ENCODE measurements at places on chromosomes 16 and 17.

DNA sequence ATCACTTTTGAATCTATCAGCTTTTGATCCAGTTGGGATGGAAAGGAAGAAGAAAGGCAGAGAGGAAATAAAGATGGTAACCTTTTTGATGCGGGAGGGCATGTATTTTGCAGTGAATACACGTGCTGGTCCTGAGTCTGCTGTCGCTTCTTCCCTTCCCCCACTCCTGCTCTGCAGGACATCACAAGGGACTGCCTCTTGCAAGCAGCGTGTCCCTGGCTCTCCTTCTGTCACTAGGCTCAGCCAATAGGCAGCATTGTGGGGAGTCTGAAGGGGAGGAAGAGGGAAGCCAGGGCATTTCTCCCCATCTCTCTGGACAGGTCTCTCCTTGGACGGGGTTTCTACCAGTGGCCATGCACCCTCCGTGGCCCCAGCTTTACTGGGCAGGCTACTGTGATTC, 15.7 kb upstream of the WFDC1 start:
- no peak overlapping the region for H3K27ac ChIP-seq
- no peak for DNase-seq
- H3K36me3 ChIP-seq: no peaks in the 10 kb centered on the region
- H3K27me3 ChIP-seq: no peaks in the 10 kb centered on the region
- H3K4me3 ChIP-seq: no peak overlapping the region

GRCh38 chr17:39752241-39752881, 14.6 kb downstream of the GRB7 start:
- H3K4me1 ChIP-seq: peaks cover 41% of the 10 kb centered on the region
- no peak overlapping the region for H3K4me3 ChIP-seq
- no peaks in the 10 kb centered on the region for H3K36me3 ChIP-seq
- H3K27ac ChIP-seq: no peak overlapping the region
- no peak for DNase-seq

GRCh38 chr16:5758281-5758680, 660.7 kb upstream of the EEF2KMT start:
- no peaks in the 10 kb centered on the region for H3K36me3 ChIP-seq
- H3K4me1 ChIP-seq: no peaks in the 10 kb centered on the region
- H3K4me3 ChIP-seq: no peak overlapping the region
- H3K27me3 ChIP-seq: no peaks in the 10 kb centered on the region
- no peak overlapping the region for H3K27ac ChIP-seq

DNA sequence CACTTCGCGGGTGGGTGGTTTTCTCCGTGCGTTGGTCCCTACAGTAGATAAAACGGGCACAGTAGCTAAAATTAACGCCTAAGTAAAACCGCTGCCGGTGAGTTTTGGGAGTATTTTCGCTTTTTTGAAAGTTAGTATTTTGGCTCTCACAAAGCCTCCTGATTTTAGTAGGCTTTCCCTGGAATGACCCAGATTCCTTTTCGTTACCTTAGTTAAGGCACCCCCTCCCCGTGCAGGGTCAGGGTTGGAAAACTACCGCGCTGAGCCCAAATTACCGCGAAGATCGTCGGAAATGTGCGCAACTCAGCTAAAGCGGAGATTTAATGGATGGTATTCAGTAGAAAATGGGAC, 28.3 kb upstream of the ST6GALNAC1 start:
- H3K36me3 ChIP-seq: no peaks in the 10 kb centered on the region
- no peak for DNase-seq
- peaks cover 22% of the 10 kb centered on the region for H3K4me1 ChIP-seq

DNA sequence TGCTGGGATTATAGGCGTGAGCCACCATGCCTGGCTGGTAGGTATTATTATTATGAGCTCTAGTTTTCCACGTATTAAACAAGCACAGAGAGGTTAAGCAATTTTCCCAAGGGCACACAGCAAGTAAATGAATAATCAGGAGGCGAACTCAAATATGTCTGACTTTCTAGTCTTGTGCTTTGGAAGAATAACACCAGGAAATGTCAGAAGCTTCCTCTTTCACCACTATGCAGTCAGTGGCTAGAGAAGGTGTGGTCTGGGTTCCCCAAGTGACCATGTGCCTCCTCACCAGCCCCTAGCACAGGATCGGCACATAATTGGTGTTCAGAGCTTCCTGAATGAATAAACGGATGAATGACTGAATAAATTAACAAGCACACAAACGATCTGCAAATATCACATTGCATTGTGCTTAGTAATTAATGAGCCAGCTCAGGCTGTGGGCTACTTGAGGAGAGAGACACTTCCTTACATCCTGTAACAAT, 21.6 kb upstream of the SCNN1B start:
- no peak for DNase-seq
- H3K27me3 ChIP-seq: no peaks in the 10 kb centered on the region
- H3K36me3 ChIP-seq: no peaks in the 10 kb centered on the region
- no peak overlapping the region for H3K4me3 ChIP-seq
- H3K4me1 ChIP-seq: no peaks in the 10 kb centered on the region

DNA sequence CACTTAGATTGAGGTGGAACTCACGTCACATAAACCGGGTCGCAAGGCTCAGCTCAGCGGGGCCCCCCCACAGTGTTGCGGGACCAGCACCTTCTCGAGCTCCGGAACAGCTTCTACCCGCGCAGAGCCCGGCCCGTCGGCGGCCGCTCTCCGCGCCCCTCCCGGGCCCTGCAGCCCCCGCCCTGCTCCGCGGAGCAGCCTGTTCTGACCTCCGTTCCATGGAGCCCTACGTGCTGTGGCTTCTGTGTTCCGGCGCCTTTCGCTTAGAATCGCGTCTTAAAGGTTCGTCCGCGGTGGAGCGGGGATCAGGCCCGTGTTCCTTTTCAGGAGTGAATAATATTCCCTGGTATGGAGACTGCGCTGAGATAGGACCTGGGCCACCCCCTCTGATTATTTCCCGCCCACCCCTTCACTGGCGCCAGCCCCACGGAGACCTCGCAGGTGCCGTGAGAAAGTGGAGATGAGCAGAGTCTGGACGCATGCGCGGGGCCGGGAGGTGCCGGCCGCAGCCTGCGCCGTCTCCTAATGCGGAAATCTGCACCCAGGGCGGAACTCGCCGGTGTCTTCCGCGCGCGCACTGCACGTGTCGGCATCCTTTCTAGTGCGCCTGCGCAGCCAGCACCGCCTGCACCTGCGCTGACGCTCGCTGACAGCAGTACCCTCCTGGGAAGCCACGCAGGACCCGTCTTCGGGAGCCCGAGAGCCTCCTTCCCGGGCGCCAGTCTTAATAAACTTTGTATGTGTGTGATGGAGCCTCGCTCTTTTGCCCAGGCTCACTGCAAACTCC, 30.9 kb downstream of the ZNF778 start:
- H3K27ac ChIP-seq: no peak overlapping the region
- H3K4me1 ChIP-seq: peaks cover 9% of the 10 kb centered on the region
- H3K36me3 ChIP-seq: no peaks in the 10 kb centered on the region
- no peaks in the 10 kb centered on the region for H3K27me3 ChIP-seq
- no peak overlapping the region for H3K4me3 ChIP-seq

DNA sequence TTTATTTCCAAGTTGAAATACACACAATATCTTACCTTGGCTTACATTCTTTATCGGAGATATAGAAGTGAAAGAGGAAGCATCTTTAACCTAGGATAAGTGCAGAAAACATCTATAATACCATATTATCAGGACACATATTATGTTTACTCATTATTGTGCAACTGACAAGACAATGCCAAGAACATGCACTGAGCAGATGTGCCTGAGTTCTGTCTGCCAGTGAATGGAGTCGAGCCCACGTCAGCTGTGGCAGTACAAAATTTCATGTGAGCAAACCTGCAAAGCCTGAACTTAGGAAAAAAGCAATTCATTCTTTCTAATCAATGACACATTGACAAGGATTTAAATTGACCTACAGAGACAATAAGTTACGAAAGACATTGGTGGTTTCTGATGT, 154.4 kb downstream of the AXIN2 start:
- no peaks in the 10 kb centered on the region for H3K36me3 ChIP-seq
- no peak overlapping the region for H3K27ac ChIP-seq
- no peak overlapping the region for H3K4me3 ChIP-seq
- H3K4me1 ChIP-seq: no peaks in the 10 kb centered on the region

DNA sequence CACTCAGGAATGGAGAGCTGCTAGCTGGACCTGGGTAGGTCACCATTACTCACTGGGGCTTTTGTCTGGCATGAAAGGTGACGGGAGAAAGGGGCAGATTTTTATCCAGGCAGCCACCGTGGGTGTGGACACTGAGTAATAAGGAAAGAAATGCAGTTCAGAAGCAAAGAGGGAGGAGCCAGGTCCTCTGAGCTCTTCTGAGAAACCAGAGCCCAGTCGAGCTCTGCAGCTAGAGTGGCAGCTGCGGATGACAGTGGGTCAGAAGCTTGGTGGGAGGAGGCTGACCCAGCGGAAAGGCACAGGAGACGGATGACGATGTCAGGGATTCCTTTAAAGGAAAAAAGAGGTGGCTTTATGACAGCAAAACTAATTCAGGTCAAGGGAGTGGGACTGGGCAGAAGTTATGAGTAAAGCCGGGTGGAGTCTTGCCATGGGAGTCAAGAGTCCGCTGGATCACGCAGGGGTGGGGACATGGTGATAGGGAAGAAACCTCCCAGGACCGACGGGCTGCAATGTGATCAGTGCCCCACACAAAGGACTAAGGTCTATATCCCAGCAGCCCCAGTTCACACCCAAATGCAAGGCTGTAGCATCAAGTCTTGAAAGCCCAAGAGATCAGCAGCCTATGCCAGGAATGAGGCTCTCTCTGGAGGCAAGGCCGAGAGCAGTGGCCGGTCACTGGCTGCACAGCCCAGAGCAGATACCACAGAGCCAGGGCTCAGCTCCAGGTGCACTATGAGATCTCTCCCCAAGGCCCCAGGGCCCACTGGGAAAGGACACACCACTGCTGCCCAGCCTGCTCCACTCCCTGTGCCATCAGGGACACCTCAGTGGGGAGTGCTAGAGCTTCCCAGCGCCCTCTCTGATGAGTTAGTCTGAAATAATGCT, 6.3 kb upstream of the MNT start:
- no peak overlapping the region for H3K4me3 ChIP-seq
- peaks cover 9% of the 10 kb centered on the region for H3K4me1 ChIP-seq
- no peaks in the 10 kb centered on the region for H3K27me3 ChIP-seq

- H3K27me3 ChIP-seq: no peaks in the 10 kb centered on the region
- no peak overlapping the region for H3K27ac ChIP-seq
- no peak for DNase-seq
- H3K4me3 ChIP-seq: no peak overlapping the region
Observed at GRCh38 chr16:27436065-27436464, 34.1 kb downstream of the IL21R start.

GRCh38 chr16:89575247-89576152, at the start of gene CPNE7:
CPNE7 (plus strand) TSS chr16:89575758; CDS start chr16:89575898, 140 bp downstream.
- peak; percentile 26 for DNase-seq
- H3K27me3 ChIP-seq: peaks cover 36% of the 10 kb centered on the region
- peaks cover 39% of the 10 kb centered on the region for H3K4me1 ChIP-seq
- peak within 1 kb of the TSS; percentile 23 for H3K4me3 ChIP-seq
- H3K27ac ChIP-seq: no peak within 1 kb of the TSS

DNA sequence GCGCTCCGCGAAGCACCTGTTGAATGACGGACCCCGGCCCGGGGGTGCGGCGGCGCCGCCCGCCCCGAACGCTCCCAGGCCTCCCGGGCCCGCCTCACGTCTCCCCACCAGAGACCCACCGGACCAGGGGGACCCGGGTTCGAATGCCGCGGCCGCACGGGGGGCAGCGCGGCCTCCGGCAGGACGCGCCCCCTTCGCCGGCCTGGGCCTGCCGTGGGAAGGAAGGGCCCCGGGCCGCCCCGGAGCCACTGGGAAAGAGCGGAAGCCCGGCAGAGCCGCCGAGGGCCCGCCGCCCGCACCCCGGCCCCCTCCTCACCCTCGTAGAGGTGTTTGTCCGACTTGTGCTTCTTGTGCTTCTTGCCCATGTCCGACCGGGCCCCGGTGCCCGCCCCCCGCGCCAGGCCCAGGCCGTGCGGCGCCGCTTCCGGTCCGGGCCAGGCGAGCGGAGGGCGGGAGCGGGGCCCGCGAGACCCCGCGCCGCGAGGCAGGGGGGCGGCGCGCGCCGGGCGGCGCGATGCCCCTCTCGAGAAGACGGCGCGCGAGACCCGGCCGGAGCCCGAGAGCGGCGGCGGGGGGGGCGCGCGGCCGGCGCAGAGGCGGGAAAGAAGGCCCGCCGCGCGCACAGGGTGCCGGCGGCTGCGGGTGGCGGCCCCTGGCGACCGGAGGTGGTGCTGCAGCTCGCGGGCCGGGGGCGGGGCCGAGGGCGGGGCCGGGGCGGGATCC, at the start of gene BRD7:
Gene BRD7, minus strand, starts transcription at position 579 of the 723 bp plus-strand sequence. Its CDS starts 214 bp downstream, at position 365.
- peak; percentile 57 for DNase-seq
- H3K36me3 ChIP-seq: peaks cover 10% of the 10 kb centered on the region
- H3K27me3 ChIP-seq: no peaks in the 10 kb centered on the region
- H3K4me3 ChIP-seq: peak within 1 kb of the TSS; percentile 83

- no peak overlapping the region for H3K27ac ChIP-seq
- DNase-seq: peak; percentile 49
- H3K4me1 ChIP-seq: peaks cover 22% of the 10 kb centered on the region
- H3K36me3 ChIP-seq: no peaks in the 10 kb centered on the region
- H3K27me3 ChIP-seq: peaks cover 99% of the 10 kb centered on the region
Observed at GRCh38 chr16:54936201-54936978, 5.7 kb downstream of the IRX5 start.

DNA sequence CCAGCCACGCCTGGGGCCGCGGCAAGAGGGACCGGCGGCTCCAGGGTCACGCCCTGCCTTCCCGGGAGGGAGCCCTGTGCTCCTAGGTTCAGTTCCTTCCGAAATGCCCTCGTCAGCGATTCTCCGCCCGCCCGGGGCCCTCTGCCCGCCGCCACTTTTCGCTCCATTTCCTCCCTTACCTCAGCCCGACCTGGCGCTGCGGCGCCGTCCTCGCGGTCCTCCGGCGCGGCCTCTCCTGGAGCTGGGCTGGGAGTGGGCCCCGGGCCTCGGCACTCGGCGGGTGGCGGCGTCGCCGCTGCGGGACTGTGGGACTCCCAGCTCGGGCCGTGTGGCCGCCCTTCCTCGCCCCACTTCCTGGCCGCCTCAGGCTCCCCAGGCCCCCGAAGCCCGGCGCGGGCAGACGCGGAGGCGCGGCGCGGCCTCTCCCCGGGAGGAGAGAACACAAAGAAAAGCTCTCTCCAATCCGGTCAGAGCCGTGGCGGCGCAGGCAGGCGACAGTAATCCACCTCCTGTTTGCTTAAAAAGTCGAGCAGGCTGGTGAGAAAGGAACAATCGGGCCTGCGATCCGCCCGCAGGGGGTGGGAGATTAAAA, 1.6 kb downstream of the BAHCC1 start:
- H3K4me3 ChIP-seq: peak overlapping the region; percentile 46
- no peaks in the 10 kb centered on the region for H3K27me3 ChIP-seq

GRCh38 chr17:5424909-5425308, 4.9 kb downstream of the RPAIN start:
- H3K36me3 ChIP-seq: peaks cover 18% of the 10 kb centered on the region
- no peak overlapping the region for H3K27ac ChIP-seq
- H3K27me3 ChIP-seq: no peaks in the 10 kb centered on the region
- H3K4me1 ChIP-seq: peaks cover 6% of the 10 kb centered on the region
- DNase-seq: no peak
- H3K4me3 ChIP-seq: no peak overlapping the region

DNA sequence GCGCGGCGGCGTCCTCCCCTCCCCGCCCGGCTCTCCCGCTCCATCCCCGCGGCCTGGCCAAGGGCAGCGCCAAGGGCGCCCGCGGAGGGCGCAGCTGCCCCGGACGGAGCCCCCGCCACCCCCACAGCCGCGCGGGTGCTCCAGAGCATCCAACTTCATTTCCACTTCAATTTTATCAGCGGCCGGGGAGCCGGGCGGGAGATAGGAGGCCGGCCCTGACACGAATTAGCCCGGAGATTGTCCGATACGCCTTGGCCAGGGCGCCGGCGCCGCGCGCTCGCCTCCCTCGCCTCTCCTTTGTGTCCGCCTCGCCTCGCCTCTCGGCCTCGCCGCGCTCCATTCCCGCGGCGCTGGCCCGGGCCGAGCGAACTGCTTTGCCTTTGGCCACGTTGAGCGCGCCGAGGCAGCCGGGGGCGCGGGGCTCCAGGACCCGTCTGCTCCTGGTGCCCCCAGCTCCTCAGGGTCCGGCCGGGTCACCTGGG, 129.1 kb upstream of the LHX1 start:
- H3K36me3 ChIP-seq: no peaks in the 10 kb centered on the region
